ENCODE measurements at places on chromosomes 11 and 22.

- DNase-seq, result no peak
Measured at GRCh38 chr11:117641008-117641915, 155.8 kb downstream of the DSCAML1 start.

- DNase-seq, result no peak
Measured at GRCh38 chr11:95378111-95378510, 147.1 kb upstream of the SESN3 start.

DNA sequence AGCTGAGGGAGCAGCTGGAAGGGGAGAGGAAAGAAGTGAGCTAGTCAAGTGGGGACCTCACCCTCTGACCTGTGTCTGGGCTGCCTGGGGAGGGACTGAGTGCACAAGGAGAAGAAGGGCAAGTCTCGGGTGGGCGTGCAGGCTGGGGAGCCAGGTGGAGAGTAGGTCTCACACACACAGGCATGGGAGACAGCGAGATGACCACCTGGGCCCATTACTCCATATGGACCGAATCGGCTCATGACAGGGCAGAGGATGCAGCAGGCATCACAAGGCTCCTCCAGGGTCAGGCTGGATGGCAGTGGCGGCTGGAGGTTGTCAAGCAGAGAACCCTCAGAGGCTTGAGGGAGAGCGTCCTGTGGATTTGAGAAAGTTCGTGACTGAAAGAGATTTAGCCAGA, 63.5 kb downstream of the CEP164 start:
- DNase-seq, result no peak

GRCh38 chr11:63814383-63814736, 1.1 kb downstream of the SPINDOC start:
- no peak for DNase-seq

DNA sequence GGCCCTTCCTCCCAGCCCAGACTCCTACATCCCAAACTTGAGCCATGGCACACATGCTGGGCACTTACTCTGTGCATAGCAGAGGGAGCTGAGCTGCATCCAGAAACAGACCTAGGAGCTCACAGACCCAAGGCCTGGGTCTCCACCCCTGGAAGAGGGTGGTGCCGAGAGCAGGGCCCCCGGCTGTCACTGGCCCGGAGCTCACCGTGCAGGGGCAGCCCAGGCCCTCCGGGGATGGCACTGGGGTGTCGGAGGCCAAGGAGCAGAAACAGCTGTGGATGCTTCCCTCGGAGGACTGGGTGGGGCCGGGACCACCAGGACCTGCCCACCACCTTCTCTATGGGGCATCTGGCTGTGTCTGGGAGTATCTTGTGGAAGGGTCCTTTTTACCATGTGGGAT, 4.3 kb upstream of the APOBEC3A start:
- peak; percentile 8 for DNase-seq

DNA sequence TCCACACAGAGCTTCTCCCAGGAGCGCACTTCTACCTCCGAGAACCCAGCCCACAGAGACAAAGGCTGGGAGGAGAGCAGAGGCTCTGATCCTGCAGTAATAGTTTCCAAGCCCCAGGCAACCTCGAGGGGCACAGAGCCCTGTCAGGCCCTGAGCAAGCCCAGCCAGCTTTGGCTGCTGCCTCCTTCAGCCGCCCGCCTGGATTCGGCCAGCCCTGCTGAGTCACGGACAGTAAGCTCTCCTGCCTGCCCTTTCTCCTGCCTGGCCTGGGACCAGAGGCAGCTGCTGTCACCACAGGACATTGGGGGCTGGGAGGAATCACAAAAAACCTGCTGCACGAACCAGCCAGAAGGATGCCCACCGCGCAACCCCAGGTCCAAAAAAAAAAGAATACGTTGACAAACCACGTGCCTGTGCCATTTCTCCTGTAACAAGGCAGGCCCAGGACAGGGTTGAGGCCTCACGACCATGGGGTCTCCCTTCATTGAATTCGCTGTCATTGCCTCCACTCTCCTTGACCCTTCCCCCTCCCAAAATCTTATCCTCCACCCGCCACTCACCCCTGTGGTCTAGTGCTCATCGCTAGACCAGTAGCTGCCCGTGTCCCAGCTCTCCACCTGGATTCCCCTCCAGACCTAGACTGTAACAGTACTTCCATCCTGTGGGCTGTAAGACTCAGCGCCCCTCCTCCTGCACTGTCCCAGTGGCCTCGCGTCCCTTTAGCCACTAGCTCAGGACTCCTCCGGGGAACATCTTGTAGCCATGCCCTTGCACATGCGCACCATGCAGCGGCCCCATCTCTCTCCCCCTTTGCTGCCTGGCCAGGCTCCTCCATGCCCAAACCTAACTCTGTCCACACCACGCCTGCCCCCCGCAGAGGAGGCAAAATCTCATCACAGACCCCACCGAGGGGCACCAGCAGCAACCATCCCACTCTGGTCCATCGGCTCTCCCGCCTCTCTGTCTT, 7.4 kb upstream of the SLC22A12 start:
- no peak for DNase-seq

- no peak for DNase-seq
Measured at GRCh38 chr11:128575174-128575960, 12.0 kb downstream of the ETS1 start.

DNA sequence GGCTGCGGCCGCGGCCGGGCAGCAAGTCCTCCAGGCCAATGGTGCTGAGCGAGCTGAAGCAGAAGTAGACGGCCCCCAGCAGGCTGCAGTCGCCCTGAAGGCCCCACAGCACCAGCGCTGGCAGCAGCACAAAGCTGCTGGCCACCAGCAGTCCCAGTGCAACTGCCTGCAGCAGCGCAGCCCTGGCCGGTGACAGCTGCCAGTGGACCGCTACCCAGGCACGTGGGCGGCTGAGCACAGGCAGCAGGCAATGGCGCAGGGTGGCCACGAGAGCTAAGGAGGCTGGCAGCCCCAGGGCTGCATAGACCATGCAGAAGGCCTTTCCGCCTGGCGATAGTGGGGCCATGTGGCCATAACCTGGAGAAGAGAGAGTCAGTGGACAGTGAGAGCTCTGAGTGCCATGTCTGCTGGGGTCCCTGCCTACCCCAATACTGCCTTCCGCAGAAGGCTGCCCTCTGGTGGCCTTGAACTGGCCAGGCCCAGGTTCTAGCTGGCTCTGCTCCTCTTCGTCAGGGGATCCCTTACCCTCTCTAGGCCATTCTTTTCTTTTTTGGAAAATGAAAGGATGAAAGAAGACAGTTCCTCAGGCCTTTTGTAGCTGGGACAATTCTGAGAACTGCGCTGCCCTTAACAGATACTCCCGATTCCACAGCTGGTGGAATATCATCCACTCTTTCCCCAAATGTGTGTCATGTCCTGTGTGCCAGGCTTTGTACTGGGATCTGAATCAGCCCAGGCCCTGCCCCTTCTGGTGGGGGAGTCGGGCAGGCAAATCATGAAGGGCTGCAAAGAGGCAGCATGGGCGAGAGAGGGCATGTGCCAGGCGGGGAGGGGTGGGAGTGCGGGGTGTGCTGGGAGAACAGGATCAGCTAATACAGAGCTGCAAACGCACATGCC, 1.8 kb downstream of the KCNK7 start:
- no peak for DNase-seq

DNA sequence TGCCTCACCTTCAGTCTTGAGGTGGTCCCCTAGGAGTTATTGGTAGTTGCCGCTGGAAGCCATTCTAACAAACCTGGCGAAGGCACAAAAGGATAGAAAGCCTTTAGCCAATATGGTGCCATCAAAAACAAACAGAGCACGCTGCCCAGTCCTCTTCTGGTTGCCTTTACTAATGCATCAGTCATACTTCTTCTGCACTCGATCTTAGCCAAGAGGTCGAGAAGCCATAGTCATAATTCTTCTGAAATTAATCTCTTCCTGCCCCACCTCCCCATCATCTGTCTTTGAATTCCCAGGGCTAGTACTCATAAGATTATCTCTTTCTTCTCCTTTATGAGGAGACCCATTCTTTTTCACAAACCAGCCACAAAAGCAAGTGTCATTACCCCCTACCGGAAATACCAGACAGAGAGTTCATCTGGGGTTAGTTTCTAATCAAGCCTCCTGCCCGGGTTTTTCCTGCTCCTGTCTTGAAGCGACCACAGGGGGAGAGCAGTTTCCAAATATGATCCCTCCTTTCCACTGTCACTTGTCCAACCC, 21.4 kb upstream of the EHF start:
- DNase-seq, result no peak

DNA sequence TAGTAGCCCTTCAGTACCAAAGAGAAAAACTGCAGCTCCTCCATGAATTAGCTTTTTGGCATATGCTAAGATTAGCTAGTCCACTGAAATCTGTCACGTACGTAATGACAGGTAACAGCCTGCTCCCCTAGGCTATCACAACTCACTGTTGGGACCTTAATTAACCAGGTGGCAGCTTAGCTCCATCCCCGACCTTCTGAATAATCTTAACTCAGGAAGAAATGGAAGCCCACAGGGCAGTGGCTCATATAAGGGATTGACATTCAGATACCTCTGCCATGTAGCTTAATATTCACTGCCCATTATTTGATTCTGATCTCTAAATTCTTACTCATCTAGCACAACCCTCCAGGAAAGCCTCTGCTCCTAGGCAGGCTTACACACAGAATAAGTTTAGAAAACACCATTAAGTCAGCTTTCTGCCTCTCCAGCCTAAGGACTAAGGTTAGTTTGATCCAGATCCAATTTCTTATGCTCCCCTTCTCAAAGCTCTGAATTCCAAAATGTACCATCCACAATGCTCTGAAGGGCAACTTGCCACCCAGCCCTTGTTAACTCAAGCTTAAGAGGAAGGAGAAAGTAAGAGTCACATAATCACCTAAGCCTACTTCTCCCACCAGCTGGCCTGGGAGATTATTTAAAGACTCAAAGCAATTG, 5.0 kb downstream of the HSPA8 start:
- no peak for DNase-seq

DNA sequence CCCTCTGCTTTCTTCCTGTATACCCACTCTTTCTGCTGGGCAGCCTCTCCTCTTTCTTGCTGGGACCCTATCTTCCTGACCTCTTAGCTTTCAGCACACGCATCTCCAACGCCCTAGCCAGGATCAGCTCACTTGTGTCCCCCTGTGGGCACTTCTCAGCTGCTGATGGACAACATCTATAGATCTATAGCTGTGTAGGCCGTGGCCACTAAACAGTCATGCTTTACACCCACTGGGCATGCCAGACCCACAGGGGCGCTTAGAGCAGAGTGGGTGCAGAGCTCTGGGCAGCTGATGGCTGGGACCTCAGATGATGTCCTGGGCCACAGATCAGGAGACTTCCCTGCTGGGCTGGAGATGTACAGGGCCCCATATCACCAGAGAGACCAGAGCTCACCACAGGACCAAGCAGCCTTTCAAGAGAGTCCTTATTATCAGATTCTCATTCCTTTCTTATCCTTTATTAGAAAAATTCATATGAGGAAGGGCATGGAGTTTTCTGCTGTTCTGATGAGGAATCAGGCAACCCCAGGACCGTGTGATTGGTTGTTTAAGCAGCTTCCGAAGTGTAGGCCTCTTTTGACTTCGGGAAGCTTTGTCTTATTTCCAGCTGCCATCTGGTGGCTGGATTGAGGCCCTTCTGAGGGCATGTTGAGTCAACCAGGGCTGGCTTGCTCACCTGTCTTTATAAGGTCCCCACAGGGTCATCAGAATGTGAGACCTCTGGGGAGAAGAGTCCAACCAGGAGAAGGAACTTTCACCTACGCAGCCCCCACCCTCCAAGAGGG, 60.5 kb downstream of the OSBP2 start:
- DNase-seq, result peak; percentile 53

DNA sequence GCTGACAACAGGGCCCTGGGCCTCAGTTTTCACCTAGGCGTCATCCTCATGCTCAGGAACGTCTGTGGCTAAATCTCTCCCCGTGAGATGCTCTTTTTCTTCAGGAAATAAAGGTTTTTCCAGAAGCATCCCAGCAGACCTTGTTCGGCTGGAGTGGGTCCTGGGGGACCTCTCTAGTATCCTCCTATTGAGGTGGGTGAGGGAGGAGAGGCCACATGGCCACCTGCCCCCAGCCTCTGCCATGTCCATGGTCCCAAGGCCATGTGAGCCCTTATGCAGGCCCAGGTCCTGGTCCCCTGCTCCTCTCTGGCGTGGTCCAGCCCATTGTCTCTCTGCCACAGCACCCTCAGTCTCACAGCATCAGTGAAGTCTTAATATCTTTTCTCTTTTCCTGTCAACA, 22.0 kb downstream of the ALG12 start:
- no peak for DNase-seq

- no peak for DNase-seq
Measured at GRCh38 chr22:42091455-42091782, 847 bp upstream of the NDUFA6 start.

DNA sequence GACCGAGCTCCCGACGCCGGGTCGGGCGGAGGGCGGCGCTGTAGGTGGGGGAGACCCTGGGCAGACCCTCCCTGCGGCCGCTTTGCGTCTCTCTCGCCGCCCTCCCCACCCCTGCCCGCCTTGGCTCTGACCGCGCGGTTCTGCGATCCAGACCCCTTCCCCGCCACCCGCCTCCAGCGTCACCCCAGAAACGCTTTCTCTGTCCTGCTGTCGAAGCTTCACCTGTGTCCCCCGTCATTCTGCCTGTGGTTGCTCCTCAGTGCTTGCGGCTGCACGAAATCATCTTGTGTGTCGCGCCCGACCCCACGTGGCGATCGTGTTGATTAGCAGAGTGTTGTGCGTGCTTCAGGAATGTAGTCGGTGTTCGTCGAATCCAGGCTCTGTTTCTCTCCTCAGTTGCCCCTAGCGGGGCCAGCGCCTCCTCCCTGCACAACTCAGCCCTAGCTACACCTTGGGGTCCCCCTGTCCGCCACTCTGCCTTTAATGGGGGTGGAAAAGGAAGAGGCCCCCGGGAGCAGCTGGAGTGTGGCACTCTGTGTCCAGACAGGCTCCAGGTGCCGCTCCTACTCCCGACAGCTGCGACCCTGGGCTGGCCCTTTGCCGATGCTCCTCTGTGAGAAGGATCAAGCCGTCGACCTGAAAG, 851 bp downstream of the PTDSS2 start:
- DNase-seq, result peak; percentile 75

DNA sequence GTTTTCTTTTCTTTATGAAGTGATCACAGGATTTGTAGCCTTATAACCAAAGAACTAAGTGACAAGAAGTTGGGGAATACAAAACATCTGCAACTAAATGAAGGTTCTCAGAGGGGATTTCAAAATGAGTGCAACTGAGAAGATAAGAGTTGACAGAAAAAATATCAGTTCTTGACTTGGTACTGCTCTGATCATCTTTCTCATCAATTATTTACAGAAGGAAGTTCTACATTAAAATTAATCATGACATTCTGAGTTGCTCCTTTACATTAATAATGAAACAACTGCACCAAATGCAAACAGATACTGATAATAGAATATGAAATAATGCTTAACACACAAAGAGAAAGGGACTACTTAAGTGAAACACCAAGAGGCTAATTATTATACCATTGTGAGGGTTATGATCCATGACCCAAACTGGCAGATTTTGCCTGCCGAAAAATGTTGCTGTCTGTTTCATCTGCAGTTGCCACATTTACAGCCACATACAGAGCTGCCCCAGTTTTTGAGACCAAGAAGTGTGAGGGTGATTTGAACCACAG, 561.9 kb upstream of the ANO5 start:
- DNase-seq, result no peak

DNA sequence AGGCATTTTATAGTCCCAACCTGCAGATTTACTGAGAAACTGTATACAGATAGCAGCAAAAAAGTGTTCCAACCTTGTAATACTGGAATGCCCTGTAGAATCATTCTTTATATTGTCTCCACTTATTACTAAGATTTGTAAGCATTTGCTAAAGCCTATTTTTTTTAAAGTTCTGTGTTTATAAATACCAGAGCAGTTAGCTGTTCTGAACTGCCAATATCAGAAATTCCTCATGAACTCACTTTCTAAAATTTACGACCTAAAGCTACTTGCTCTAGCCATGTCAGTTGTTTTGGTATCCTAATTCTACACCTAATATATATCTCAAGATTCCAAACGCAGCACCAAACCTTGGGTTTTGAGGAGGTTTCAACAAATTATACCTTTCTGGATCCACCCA, 103.2 kb downstream of the C11orf65 start:
- DNase-seq, result no peak

Measured in femur (tissue), 1 donor.